ENCODE measurements at places on chromosomes 1 and 21.

- DNase-seq = no peak
Observed at GRCh38 chr1:158979229-158979628, 30.5 kb upstream of the IFI16 start.

DNA sequence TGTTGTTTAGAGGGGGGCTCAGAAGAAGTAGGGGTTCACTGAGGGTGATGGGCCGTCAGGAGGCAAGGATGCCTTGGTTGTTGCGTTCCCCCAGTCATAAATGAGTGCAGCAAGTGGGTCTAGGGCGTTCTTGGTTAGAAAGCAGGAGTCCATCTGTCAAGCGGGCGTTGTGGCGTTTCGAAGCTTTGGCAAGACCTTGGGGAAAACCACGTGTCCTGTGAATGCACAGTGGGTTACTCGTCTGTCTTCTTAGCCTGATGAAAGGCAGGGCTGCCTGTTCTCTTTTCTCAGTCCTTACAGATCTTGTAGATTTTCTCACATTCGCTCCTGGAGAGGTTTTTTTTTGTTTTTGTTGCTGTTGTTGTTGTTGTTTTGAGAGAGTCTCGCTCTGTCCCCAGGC lies 6.3 kb upstream of the ZNF496 start:
- DNase-seq = no peak

- no peak for DNase-seq
Observed at GRCh38 chr1:67540733-67541125, 110.5 kb upstream of the SERBP1 start.

GRCh38 chr1:54297596-54298283 lies 97.8 kb downstream of the MRPL37 start:
- DNase-seq = no peak

GRCh38 chr1:153570874-153571273 lies 5.2 kb upstream of the S100A2 start:
- DNase-seq = no peak

GRCh38 chr1:163874070-163874469 lies 552.3 kb downstream of the NUF2 start:
- DNase-seq = no peak

DNA sequence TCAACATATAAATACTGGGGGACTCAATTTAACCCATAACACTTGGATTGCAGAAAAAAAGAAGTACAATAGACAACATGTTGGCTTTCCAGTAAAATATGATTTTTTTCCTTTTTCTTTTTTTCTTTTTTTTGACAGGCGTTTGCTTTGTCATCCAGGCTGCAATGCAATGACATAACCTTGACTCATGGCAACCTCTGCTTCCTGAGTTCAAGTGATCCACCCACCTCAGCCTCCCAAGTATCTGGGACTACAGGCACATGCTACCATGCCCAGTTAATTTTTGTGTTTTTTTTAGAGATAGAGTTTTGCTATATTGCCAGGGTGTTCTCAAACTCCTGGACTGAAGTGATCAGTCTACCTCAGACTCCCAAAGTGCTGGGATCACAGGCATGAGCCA lies 1512.0 kb upstream of the PRMT6 start:
- DNase-seq = no peak

DNA sequence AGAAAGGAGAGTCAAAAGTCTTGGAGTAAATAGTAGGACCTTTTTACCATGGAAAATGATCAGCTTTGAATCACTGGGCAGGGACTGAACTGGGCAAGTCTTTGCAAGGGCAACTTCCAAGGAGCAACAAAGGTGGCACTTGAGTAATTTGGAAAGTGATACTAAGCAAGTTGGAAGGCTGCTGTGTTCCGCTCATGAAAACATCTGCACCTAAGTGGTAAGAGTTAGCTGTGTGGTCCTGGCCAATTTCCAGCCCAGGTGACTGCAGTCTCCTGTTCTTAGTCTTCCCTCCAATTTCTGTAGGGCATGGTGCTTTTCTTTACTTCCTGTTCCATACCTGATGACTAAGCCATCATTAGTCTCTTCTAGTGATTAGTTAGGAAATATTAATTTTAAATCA lies 35.5 kb upstream of the PRDM2 start:
- no peak for DNase-seq

DNA sequence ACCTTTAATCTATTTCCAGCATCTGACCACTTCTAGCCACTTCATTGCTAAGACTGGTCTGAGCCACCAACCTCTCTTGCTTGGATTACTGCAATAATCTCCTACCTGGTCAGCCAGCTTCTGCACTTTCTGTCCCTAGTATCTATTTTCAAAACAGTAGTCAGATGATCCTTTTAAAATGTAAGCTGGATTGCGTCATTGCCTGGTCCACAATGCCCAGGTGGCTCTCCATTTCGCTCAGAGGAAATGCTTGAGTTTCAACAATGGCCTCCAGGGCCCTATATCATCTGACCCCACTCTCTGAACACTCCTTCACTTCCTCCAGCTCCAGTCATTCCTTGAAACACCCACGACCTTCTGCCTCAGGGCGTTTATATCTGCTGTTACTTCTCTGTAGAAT lies 2.3 kb downstream of the FYB2 start:
- DNase-seq = no peak

DNA sequence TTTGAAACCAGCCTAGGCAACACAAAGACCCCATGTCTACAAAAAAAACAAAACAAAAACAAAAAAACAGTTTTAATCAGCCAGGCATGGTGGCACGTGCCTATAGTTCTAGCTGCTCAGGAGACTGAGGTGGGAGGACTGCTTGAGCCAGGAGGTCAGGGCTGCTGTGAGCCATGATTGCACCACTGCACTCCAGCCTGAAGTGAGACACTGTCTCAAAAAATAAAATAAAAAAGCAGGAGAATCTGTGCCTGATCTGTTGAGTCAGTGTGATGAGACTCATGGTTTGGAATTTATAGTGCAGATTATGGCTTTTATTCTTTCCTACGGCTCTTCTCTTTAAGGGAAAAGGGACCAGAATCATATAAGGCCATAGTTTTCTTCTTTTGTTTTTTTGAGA lies 16.5 kb downstream of the TRIT1 start:
- no peak for DNase-seq

- DNase-seq = no peak
Observed at GRCh38 chr1:72636631-72637030, 354.3 kb upstream of the NEGR1 start.

DNA sequence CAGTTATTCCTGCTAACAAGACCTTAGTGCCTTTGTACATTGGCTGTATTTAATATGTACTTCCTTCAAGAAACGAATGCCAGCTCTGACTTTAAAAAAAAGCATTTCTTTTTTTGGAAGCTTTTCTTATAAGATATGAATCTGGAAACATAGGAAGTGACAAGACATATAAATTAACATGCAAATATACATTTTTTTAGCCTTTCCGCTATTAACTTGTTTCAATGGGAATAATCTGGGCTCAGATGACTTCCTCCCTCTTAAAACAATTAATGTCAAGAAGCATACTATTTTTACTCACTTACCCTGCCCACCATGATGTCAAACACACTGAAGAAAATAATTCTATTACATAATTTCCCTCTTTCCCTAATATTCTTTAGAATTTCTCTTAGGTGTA lies 1.4 kb downstream of the DENND1B start:
- no peak for DNase-seq

- no peak for DNase-seq
Observed at GRCh38 chr1:106937104-106937503, 119.4 kb upstream of the PRMT6 start.

DNA sequence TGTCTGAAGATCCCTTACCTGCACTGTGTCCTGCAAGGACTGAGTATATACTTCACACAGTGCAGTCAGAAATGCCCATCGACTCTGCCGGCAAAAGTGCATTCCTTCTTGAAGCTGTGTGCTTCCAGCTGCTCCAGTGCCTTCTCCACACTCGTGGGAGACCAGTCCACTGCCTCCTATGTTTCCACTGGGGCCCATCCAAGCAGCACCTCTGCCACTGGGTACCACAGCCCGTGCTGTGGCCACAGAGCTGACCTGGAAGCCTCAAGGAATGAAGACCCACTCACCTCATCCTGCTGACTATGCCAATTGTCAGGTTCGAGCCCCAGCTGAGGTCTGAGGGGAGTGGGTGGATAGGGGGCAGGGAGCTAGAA lies 108.1 kb downstream of the GDAP2 start:
- DNase-seq = no peak

- no peak for DNase-seq
Observed at GRCh38 chr1:221832151-221832550, 90.3 kb upstream of the DUSP10 start.

- DNase-seq = no peak
Observed at GRCh38 chr1:164740000-164740526, 181.1 kb downstream of the PBX1 start.

- DNase-seq = no peak
Observed at GRCh38 chr21:38810034-38810825, 4.5 kb downstream of the ETS2 start.

DNA sequence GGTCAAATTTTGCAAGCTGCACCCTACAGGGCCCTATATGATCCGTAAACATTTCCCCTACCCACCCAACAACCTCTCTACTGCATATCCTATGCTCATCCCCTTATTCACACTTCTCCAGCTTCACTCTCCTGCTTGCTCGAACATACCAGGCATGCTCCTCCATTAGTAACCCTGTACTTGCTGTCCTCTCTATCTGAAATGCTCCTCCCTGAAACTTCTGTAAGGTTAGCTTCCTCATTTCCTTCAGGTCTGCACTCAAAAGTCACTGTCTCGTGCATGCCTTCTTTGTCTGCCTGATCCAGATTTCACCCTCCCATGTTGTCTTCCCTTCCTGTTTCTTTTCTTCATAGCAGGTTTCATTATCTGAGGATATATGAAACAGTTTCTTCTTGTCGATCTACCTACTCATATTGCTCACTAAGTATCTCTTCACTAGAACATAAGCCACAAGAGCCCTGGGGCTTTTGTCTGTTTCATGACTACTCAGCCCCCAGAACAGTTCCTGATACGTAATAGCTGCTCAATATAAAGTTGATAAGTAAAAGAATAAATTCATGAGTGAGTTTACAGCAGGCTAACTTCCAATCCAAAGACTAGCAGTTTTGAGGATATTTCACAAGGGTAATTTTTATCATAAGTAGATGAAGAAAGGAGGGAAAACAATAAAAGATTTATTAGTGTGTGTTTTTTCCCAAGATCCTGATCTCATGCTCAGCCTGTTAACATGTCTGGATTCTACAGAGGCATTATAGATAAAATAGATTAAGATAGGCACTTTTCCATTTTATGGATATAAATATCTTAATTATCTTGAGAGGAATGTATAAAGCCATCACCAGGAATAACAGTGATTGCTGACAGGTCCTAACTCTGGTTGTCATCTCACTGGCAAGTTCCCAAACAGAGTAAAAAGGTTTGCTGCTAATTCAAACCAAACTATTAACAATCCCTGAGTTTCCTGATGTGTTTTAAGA lies 392.5 kb upstream of the ESRRG start:
- no peak for DNase-seq

DNA sequence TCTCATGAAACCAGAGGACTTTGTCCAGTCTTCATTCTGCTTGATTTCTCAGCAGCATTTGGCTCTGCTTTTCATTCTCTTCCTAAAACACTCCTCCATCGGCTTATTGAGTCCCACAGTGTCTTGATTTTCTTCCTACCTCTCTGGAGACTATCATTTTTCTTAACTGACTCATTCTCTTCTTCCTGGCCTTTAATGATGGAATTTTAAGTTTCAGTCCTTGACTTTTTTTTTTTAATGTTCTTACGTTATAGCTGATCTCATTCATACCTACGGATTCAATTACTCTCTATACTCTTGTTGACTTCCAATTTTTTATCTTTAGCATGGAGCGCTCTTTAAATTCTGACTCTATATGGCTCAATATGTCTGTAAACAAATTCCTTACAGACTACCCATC lies 111.1 kb downstream of the NEK7 start:
- no peak for DNase-seq

DNA sequence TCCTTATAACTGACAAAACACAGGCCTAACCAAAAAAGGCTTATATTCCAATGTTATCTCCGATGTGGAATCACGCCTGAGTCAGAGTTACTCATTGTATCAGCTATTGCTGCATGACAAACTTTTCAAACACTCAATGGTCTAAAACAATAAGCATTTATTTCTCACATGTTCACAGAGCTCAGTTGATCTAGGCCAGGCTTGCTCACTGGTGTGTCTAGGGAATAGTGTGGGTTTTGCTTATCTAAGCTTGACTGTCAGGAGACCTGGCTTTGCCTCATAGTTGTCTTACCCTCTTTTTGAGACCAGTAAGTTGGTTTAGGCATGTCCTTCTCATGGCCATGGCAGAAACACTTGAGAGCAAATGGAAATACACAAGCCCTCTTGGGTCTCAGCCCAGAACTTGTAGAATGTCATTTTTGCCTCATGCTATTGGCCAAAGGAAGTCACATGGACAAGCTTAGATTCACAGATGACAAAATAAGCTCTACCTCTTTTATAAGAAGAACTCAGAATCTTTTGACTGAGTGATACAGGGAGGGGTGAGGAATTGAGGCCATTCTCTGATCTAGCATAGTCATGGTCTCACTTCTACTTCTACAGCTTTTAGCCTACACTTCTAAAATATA lies 130.8 kb downstream of the HMCN1 start:
- no peak for DNase-seq

GRCh38 chr1:181060066-181060465 lies 26.3 kb downstream of the MR1 start:
- no peak for DNase-seq

All from stimulated activated naive CD4-positive, alpha-beta T cell treated with Interleukin-2 at 50 U/mL for 16 hours (primary cell).